ENCODE measurements at places on chromosomes 1 and 21.

- peak; percentile 93 for DNase-seq
Measured at GRCh38 chr1:162987866-162988265, 81.3 kb upstream of the RGS4 start.

DNA sequence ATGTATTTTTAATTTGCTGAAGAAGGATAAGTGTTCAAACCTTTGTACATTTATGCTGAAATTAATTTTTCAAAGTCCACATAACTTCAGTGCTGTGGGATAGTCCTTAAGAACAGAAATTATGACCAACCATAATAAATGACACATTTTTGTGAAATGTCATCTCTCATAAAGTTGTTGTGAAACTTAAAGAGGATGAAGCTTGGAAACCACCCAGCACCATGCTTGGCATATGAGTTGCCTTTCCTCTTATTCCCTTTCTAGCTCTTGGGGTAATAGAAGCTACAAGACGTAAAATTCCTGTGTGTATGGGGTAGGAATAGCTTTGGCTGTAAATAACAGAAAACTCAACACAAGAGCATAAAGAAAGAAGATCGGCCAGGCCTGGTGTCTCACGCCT, 18.9 kb upstream of the USP24 start:
- no peak for DNase-seq

GRCh38 chr1:15429701-15430149, 8.5 kb upstream of the CTRC start:
- DNase-seq, result peak; percentile 47

GRCh38 chr1:201024625-201024998, 1.1 kb upstream of the KIF21B start:
- no peak for DNase-seq

GRCh38 chr1:215911406-215911968, 344.4 kb downstream of the KCTD3 start:
- DNase-seq, result peak; percentile 54

DNA sequence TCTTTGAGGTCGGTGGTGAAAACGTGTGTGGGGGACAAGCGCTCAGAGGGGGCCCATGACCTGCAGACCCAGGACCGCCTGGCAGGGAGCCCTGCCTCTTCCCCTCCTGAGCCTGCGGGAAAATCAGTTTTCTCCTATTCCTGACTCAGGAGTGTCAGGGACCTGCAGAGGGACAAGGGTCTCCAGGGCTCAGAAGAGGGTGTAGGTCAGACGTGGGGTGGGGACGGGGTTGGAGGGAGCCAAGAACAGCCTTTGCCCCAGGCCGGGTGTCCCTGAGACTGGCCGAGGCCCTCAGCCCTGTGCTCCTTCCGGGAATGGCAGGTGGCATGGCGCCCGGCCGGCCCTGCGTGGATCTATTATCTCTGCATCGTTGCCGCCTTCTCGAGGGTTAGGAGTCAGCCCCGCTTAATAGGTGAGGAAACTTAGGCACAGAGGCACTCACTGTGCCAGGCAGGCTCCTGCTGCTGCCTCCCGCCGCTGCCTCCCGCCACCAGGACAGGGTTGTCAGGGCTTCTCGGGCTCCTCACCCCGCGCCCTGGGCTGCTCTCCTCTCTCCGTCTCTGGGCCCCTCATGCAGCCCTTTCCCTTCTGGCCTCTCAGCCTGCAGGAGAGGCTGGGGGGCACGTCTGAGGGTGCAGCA, 37.5 kb downstream of the AJAP1 start:
- DNase-seq, result no peak

DNA sequence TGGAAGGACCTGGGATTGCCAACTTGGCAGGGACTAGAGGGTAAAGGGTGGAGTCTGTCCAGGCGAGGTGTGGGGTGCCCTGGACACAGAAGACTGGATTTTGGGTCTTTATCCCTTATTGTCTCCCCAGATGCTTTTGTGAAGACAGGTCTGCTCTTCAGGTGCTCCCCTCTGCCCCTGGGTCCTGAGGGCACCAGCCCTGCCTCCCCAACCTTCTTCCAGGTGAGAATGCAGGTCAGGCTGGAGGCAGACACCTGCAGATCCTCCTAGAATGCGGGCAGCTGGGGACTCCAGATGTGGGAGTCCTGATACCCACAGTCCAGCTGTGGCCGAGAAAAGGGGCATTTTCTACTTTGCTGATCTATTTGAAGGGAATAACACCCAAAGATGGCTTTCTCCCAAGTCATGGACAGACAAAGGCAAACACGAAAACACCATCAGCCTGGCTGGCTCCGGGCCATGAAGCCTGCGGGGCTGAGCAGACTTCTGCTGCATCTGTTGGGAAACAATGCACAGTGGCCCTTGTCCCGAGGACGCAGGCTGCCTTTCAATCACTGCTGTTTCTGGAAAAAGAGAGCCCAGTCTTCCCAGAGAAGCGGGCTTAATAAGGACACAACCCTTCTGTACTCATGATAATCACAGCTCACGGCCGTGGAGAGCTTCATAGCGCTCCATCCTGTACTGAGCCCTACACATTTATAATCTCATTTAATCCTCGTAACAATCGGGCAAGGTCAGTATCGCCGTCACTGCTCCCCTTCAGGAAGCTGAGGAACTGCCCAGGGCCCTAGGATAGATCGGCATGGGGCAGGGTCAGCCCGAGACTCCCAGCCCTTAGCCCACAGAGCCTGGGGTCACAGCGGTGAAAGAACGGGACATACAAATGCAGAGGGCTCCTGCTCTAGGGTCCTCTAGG, 62.0 kb upstream of the ABCG1 start:
- DNase-seq, result no peak

GRCh38 chr1:240314845-240315801, 223.4 kb downstream of the FMN2 start:
- no peak for DNase-seq

DNA sequence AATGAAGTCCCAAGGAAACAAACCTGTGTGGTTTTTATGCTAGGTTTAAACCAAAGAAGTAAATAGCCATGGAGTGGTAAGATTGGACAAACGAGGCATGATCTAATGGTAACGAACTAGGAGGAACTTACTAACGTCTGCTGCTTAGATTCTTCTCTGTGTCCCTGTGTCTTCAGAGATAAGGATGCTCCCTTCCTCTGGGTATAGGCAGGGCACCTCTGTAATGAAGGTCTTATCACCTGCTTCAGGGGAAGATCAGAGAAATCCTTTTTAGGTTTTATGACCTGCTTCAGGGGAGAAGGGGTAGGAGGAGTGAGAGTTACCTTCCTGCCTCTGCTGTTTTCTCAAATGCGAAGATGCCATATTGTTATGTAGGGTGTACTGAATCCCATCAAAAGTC, 214.9 kb upstream of the L1TD1 start:
- no peak for DNase-seq

DNA sequence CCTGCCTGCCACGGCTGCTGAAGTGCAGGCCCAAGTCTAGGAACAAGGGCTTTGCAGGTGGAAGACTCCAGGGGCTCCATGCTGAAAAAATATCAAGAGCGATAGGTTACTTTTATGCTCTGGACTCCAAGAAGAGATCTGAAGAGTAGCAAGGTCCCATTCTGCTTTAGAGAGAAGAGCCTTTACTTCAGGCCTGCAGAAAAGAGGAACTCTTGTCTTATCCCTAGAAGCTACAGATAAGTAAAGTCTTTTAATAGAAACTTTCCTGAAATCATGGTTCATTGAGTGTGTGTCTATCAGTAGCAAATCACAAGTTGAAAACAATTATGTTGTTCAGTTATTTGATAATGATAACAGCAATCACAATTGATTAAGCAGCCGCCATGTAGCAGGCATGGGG, 113.3 kb downstream of the TNR start:
- DNase-seq, result no peak

- DNase-seq, result no peak
Measured at GRCh38 chr1:227185291-227185690, 133.0 kb downstream of the CDC42BPA start.

DNA sequence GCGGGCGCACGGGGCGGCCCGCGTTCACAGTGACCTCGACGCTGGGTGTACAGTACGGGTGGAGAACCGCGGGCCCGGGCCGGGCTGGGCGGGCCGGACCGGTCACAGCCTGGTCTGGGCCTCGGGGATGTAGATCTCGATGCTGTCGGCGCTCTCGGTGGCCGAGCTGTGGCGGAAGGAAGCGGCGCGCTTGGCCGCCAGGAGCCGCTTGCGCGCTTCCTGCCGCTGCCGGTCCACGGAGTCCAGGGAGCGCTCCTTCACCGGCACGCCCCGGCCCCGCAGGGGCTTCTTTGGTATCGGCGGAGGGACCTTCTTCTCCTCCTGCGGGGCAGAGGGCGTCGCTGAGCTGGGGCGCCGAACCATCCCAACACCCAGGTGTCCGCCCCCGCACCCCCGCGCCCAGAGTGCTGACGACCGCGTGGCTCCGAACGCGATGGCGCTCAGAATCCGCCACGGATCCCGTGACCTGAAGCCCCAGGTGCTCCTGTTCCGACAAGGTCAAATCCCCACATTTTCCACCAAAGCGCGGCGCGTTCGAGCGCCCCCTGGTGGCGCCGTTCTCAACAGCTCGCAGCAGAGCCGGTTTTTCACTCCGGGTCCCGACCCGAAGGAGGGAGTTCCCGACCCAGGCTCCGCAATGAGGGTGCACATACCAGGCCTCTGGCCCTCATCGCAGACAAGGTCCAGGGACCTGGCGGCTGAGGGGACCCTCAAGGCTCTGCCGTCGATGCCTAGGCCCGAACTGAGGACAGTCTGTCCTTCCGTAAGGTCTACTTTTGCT, 6.6 kb upstream of the SMIM12 start:
- peak; percentile 62 for DNase-seq

GRCh38 chr1:43274804-43275180, 5.0 kb downstream of the TMEM125 start:
- DNase-seq, result no peak

DNA sequence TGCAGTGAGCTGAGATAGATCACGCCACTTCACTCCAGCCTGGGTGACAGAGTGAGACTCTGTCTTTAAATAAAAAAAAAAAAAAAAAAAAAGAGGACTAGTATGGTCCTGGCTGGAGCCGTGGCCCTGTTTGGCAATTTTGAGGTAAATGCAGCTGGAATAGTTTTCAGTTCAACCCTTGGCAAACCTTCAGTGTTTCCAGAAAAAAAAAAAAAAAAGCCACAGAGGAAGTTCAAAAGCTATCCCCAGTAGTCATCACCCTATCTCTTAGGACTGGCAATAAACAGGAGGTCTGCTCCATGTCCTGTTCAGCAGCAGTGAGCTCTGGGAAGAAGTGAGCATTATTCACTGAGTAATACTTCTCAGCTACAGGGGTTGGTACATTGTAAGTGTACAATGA, 56.8 kb upstream of the ERRFI1 start:
- DNase-seq, result peak; percentile 93

DNA sequence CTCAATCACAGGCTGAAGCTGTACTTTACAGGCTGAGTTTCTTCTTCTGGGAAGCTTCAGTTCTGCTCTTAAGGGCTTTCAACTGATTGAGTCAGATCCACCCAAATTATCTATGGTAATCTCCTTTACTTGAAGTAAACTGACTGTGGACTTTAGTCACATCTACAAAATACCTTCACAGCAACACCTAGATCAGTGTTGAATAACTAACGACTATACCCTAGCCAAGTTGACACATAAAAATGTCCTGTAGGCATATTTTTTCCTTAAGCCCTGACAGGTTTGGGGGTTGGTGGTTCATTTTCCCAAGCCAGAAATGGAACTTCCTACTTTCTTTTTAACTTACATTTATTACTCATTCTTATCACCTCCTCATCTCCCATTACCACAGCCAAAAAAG, 42.9 kb upstream of the PRKACB start:
- DNase-seq, result no peak

Data from HT1080 (cell line).